ENCODE measurements at places on chromosomes 12 and 14. TPM values are rescaled to one million over a fixed set of nuclear protein-coding genes. Genes with fewer than 3 reads are reported as not detected.

Gene PRICKLE1
- 0.15 TPM for total RNA-seq

Gene TMEM30B
- 0.30 TPM for total RNA-seq

Gene IAPP
- not detected for total RNA-seq

DNA sequence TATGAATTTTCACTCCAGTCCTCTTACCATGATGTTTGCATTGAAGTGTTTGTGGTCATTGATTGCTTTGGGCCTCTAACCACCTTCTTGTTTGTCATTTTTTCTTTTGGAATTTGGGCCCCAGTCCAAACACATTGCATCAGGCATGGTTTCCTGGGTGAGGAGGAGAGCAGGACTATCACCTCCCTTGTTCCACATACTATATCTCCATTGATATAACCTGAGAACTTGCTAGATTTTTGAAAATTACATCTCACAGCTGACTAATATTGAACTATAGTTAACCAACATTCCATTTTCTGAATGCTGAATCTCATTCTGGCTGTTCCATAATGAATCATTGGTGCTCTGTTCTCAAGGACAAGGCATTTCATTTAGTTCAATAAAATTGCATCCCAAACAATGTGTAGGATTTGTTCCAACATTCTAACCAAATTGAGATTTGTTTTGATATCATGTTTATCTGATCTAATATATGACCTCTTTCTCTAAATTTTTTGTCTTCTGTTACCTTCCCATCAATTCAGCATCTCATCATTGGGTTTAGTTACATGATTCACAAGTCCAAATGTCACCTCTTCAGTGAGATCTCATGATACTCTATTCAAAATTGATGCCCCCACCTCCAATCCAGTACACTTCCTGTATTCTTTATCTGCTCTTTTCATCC lies 329.0 kb downstream of the ZFP36L1 start:
- H3K36me3 ChIP-seq: no peaks in the 10 kb centered on the region
- peaks cover 8% of the 10 kb centered on the region for H3K4me1 ChIP-seq
- H3K27ac ChIP-seq: no peak overlapping the region
- no peak overlapping the region for H3K4me3 ChIP-seq
- DNase-seq: no peak

DNA sequence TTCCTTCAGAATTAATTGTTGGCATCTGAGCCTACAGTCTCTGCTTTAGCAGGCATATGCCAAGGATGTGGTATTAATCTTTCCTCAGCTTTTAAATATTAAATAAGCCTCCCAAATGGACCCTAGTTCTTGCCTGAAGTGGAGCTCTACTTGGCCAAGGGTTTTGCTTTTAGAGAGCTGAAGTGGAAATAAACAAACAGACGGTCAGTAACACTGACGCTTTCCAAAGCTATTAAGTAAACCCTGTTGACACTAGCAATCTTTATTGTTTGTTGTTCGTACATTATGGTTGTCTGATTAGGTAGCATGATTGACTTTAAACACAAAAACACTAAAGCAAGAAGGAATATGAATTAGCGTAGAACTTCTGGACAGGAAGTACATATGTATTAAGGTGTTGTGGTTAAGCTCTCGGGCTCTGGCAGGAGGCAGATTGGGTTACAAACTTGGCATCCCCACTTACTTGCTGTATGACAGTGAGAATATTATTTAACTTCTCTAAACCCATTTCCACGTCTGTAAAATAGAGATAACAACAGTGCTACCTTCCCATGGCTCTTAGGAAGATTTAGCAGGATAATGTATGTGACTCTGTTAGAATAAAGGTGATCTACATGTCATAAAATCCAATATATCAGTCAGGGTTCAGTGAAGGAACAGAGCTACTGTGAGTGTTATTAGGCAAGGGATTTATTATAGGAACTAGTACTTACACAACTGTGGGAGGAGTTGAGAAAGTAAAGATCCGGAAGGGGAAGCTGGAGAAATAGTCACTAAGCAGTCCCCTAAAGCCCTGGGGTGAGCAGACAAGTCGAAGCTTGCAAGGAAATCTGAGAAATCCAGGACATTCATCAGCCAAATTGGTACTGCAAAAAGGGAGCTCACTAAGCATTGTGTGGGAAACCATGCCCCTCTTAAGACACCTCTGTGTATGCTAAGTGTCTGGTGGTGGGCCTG lies 92.2 kb upstream of the ATF7IP start:
- H3K36me3 ChIP-seq: peaks cover 3% of the 10 kb centered on the region
- H3K27me3 ChIP-seq: no peaks in the 10 kb centered on the region
- no peak overlapping the region for H3K4me3 ChIP-seq
- H3K27ac ChIP-seq: peak overlapping the region; percentile 10
- H3K4me1 ChIP-seq: peaks cover 26% of the 10 kb centered on the region
- no peak for DNase-seq

GRCh38 chr12:574475-575128 lies 88.6 kb downstream of the NINJ2 start:
- no peak for DNase-seq
- H3K4me1 ChIP-seq: peaks cover 53% of the 10 kb centered on the region
- peak overlapping the region; percentile 80 for H3K27ac ChIP-seq
- no peaks in the 10 kb centered on the region for H3K27me3 ChIP-seq
- peaks cover 13% of the 10 kb centered on the region for H3K36me3 ChIP-seq

GRCh38 chr12:6866163-6866919 lies 990 bp upstream of the TPI1 start:
- no peak for DNase-seq
- H3K27me3 ChIP-seq: no peaks in the 10 kb centered on the region
- H3K4me3 ChIP-seq: peak overlapping the region; percentile 92
- H3K27ac ChIP-seq: no peak overlapping the region
- H3K4me1 ChIP-seq: peaks cover 43% of the 10 kb centered on the region
- H3K36me3 ChIP-seq: peaks cover 69% of the 10 kb centered on the region

GRCh38 chr14:59282378-59282765 lies 93.9 kb downstream of the DAAM1 start:
- DNase-seq: no peak
- H3K27me3 ChIP-seq: no peaks in the 10 kb centered on the region
- H3K4me1 ChIP-seq: peaks cover 14% of the 10 kb centered on the region
- peaks cover 18% of the 10 kb centered on the region for H3K36me3 ChIP-seq
- H3K27ac ChIP-seq: no peak overlapping the region

GRCh38 chr14:52987514-52987913 lies 36.7 kb upstream of the FERMT2 start:
- H3K36me3 ChIP-seq: no peaks in the 10 kb centered on the region
- no peaks in the 10 kb centered on the region for H3K4me1 ChIP-seq
- no peak overlapping the region for H3K4me3 ChIP-seq
- no peak for DNase-seq

DNA sequence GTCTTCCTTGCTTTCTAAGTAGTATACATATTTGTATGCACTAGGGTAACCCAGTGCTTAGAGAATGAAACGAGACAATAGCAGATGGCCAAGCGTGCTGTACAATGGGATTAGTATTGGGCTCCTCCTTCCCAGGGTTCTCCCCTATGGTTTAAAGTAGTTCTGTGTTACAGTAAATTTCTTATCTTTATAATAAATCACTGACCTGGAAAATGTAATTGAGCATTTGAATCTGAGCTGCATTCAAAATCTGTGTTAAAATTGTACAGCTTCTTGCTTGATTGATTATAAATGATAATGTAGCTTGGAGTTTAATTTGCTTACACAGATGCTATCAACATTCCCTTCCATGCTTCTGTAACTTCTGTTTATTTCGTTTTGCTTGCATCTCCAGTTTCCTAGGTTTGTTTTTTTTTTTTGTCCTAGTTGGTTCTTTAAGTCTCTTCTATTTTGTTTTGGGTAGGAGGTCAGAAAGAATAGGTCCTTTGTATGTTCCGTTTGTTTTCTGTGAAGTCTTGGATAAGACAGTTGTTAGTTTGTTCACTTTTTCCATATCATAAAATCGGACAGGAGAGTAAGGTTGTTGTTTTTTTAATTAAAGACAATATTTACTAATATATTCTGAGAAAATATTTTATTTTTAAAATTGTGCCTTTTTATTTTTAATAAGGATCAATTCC lies 171.2 kb downstream of the ERC1 start:
- no peaks in the 10 kb centered on the region for H3K27me3 ChIP-seq
- H3K4me1 ChIP-seq: no peaks in the 10 kb centered on the region
- DNase-seq: no peak
- no peak overlapping the region for H3K27ac ChIP-seq

GRCh38 chr12:3119756-3120601 lies 42.8 kb downstream of the TSPAN9 start:
- H3K4me3 ChIP-seq: no peak overlapping the region
- no peak for DNase-seq
- H3K4me1 ChIP-seq: peaks cover 14% of the 10 kb centered on the region
- H3K27ac ChIP-seq: no peak overlapping the region

- H3K36me3 ChIP-seq: peaks cover 59% of the 10 kb centered on the region
- H3K4me1 ChIP-seq: peaks cover 78% of the 10 kb centered on the region
- no peak for DNase-seq
- peak overlapping the region; percentile 93 for H3K4me3 ChIP-seq
- H3K27me3 ChIP-seq: no peaks in the 10 kb centered on the region
- peak overlapping the region; percentile 96 for H3K27ac ChIP-seq
These were observed 1.5 kb downstream of the BIN2 start for GRCh38 chr12:51322452-51322851.

- peaks cover 5% of the 10 kb centered on the region for H3K36me3 ChIP-seq
- H3K27me3 ChIP-seq: peaks cover 18% of the 10 kb centered on the region
- no peak overlapping the region for H3K4me3 ChIP-seq
- no peak for DNase-seq
- H3K4me1 ChIP-seq: peaks cover 24% of the 10 kb centered on the region
These were observed 33.0 kb upstream of the IL22 start for GRCh38 chr12:68286396-68286795.

GRCh38 chr14:86673523-86673969 lies 1143.6 kb downstream of the FLRT2 start:
- H3K27ac ChIP-seq: no peak overlapping the region
- no peak for DNase-seq
- H3K36me3 ChIP-seq: no peaks in the 10 kb centered on the region
- no peak overlapping the region for H3K4me3 ChIP-seq
- H3K4me1 ChIP-seq: no peaks in the 10 kb centered on the region

DNA sequence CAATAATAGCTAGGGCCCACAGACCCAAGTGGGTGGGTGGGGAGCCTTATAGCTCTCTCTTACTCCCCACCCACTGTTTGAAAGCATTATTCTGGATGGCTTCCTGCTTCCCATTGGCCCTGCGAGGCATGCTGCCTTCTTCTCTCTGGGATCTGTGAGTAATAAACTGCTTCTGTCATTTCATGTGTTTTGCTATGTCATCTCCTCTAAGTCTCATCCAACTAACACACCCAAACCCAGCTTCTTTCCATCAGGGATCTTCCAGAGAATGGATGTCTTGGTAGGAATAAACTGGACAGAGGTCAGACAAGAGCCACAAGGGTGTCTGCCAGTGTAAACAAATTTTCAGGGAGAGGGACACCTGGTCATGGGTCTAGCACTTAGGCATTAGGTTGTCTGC lies 66.4 kb upstream of the BDKRB2 start:
- no peak overlapping the region for H3K27ac ChIP-seq
- H3K4me3 ChIP-seq: no peak overlapping the region
- peaks cover 4% of the 10 kb centered on the region for H3K27me3 ChIP-seq
- no peak for DNase-seq

DNA sequence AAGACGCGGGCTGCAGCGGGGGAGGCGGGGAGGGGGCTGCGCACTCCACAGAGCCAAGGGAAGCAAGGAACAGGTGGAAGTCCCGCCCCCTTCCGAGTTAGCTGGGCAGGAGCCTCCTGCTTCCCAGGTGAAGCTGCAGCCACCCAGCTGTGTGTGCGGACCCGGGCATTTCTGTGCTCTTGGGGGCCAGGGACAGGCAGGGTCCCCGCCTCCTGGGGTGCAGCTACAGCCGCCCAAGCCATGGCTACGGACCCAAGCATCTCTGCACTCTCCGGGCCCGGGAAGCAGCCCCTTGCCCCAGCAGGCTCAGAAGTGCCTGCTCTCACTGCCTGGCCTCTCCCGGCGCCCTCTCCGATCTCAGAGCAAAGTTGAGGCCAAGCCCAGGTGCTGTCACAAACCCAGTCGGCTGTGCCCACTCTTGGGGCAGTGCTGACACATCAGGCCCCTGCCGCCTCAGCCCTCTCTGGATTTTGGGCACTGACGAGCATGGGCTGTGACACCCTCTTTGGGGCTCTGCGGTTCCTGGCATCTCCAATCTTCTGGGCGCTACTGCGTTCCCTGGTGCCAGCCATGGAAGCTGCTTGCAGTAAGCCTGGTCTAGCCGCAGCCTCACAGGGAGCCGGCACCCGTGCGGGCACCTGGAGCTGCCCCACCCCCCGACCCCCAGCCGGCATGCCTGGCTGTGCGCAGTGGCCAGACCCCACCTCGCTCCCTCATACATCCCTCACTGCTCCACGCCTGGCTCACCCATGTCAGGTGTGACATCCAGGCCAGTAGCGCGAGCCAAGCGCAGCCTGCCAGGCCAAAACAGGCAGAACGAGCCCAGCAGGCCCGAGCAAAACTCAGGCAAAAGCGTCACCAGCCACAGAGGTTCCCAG lies 8.5 kb upstream of the MGAT4C start:
- no peaks in the 10 kb centered on the region for H3K36me3 ChIP-seq
- no peaks in the 10 kb centered on the region for H3K4me1 ChIP-seq
- no peak for DNase-seq
- no peak overlapping the region for H3K4me3 ChIP-seq

- H3K27me3 ChIP-seq: peaks cover 9% of the 10 kb centered on the region
- no peaks in the 10 kb centered on the region for H3K36me3 ChIP-seq
- H3K4me1 ChIP-seq: no peaks in the 10 kb centered on the region
- H3K4me3 ChIP-seq: no peak overlapping the region
- no peak overlapping the region for H3K27ac ChIP-seq
These were observed 59.8 kb upstream of the KRR1 start for GRCh38 chr12:75571204-75571603.

DNA sequence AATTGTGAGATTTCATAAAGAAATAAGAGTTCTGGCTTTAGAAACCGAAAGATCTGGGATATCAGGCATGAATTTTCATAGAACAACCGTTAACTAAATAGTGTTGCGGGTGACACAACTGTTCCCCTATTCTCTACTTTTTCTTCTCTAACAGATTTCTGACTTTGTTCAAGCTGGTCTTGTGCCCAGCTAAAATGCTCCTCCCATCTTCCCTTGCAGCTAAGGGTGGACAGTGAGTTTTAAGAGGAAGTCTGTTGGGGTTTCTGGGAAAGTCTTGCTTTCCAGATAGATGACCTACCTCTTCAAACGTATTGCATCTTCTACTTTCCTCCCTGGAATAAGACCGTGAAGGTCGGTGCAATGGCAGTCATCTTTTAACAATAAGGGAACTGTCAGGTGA lies 18.7 kb downstream of the CCDC63 start:
- H3K4me1 ChIP-seq: peaks cover 11% of the 10 kb centered on the region
- H3K4me3 ChIP-seq: no peak overlapping the region
- no peaks in the 10 kb centered on the region for H3K27me3 ChIP-seq

DNA sequence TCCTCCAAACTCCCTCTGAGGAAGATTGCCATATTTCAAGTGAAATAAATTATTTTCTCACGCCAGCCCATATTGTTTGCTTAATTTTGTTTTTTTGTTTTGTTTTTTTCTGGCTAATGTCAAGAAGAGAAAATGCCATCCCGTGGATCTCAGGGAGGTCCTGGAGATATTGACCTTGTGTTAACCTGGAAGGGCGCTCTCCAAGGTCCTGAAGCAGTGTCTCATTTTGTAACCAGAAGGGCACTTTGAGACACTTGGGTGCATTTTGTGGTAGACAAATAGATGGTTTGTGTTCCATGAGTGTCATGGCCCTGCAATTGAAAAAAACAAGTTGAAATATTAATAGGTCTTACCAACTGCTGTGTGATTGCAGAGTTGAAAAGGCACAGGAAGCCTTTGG lies 268.9 kb downstream of the SUDS3 start:
- H3K27me3 ChIP-seq: no peaks in the 10 kb centered on the region
- no peaks in the 10 kb centered on the region for H3K36me3 ChIP-seq
- H3K27ac ChIP-seq: no peak overlapping the region
- H3K4me1 ChIP-seq: no peaks in the 10 kb centered on the region

Measured in activated CD4-positive, alpha-beta T cell treated with anti-CD3 and anti-CD28 coated beads, Interleukin-2, amount 10 ng/mL, durations not matched to agents 7 days and 5 days (primary cell).